ENCODE measurements at places on chromosomes 5 and 9.

GRCh38 chr5:59767681-59768151, 125.8 kb downstream of the PDE4D start:
- H3K27ac ChIP-seq, result no peak overlapping the region
- H3K4me1 ChIP-seq, result peaks cover 7% of the 10 kb centered on the region
- DNase-seq, result no peak
- peaks cover 56% of the 10 kb centered on the region for H3K27me3 ChIP-seq

- no peak for DNase-seq
- no peak overlapping the region for H3K4me3 ChIP-seq
- H3K36me3 ChIP-seq, result peaks cover 56% of the 10 kb centered on the region
- no peaks in the 10 kb centered on the region for H3K27me3 ChIP-seq
- H3K4me1 ChIP-seq, result no peaks in the 10 kb centered on the region
- no peak overlapping the region for H3K27ac ChIP-seq
These were observed 19.0 kb upstream of the C1QTNF3 start for GRCh38 chr5:34061993-34062392.

DNA sequence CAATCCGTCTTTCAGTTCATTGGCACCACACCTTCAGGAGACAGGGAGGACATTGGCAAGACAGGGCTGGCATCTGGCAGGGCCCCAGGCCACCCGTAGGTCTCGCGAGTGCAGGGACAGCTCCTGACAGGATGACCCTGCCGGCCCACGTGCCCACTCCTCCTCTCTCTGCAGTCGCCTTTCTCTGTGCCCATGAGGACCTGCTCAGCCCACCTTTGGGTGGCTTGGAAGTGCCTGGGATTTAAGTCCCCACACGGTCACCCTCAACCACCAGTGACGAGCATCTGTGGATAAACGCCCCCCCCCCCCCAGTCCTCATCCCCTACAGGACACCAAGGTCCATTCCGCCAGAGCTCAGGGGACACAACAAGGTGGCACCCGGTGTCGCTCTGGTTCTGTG, 4.1 kb downstream of the MRPL36 start:
- H3K4me3 ChIP-seq, result no peak overlapping the region
- DNase-seq, result no peak
- no peaks in the 10 kb centered on the region for H3K36me3 ChIP-seq
- H3K4me1 ChIP-seq, result peaks cover 81% of the 10 kb centered on the region

DNA sequence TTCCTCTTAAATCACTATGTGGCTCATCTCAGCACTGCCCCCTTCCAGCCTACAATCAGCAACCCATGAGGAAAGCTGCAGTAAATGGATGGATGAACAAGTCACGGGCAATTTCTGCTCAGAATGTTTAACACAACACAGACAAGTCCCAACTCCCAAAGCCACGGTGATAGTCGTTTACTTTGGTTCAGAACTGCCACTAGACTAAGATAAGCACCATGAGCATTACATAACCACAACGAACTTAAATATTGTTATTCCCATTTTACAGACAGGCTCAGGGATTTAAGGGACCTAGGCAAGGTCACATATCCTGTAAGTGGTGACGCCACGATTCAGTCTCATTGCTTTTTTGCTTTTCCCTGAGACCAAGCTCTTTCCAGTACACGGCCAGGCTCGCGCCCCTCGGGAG, 2.0 kb upstream of the SMIM27 start:
- H3K4me1 ChIP-seq, result peaks cover 64% of the 10 kb centered on the region
- H3K4me3 ChIP-seq, result peak overlapping the region; percentile 98
- H3K36me3 ChIP-seq, result peaks cover 5% of the 10 kb centered on the region
- H3K27me3 ChIP-seq, result no peaks in the 10 kb centered on the region
- H3K27ac ChIP-seq, result peak overlapping the region; percentile 99

- H3K27ac ChIP-seq, result no peak overlapping the region
- peaks cover 8% of the 10 kb centered on the region for H3K36me3 ChIP-seq
- peaks cover 19% of the 10 kb centered on the region for H3K4me1 ChIP-seq
- no peaks in the 10 kb centered on the region for H3K27me3 ChIP-seq
These were observed 152.1 kb downstream of the GNAQ start for GRCh38 chr9:77879437-77879943.

DNA sequence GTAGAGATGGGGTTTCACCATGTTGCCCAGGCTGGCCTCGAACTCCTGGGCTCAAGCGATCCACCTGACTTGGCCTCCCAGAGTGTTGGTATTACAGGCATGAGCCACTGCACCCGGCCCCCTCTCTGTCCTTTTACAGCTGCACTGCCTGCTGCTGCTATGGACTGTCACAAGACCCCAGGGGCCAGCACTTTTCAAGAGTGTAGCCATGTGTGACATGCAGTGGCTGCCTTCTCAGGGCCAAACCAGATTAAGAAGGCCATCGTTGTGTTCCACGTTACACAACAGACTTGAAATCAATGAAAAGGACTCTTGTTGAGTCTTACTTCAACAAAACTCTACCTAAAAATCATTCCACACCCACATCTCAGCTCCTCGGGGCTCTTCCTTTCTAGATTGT, 78.9 kb upstream of the ICE1 start:
- H3K27ac ChIP-seq, result no peak overlapping the region
- DNase-seq, result no peak
- H3K4me3 ChIP-seq, result no peak overlapping the region
- peaks cover 1% of the 10 kb centered on the region for H3K27me3 ChIP-seq
- peaks cover 6% of the 10 kb centered on the region for H3K4me1 ChIP-seq

- H3K27ac ChIP-seq, result peak overlapping the region; percentile 98
- DNase-seq, result no peak
- H3K36me3 ChIP-seq, result peaks cover 32% of the 10 kb centered on the region
- H3K4me3 ChIP-seq, result peak overlapping the region; percentile 96
These were observed 734 bp downstream of the SKP1 start for GRCh38 chr5:134175921-134176510.

GRCh38 chr5:59873113-59873512, 20.4 kb downstream of the PDE4D start:
- DNase-seq, result no peak
- H3K27ac ChIP-seq, result no peak overlapping the region
- H3K36me3 ChIP-seq, result no peaks in the 10 kb centered on the region
- H3K27me3 ChIP-seq, result peaks cover 7% of the 10 kb centered on the region

DNA sequence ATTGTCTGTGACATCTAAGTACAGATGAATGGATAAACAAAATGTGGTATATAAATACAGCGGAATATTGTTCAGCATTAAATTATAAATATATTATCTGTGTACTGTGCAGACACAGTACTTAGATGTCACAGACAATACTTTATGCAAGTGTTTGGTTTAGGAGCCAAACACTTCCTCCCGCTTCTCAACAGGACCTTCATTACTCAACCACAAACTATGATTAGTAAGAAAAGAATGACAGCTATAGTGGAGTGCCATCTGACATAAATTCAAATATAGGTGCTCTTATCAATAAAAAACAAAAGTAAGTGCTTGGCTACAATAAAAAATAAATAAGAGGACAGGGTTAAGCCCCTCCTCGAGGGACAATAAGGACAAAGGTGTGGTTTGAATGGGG, 38.9 kb upstream of the STX17 start:
- no peaks in the 10 kb centered on the region for H3K36me3 ChIP-seq
- DNase-seq, result no peak
- no peaks in the 10 kb centered on the region for H3K27me3 ChIP-seq
- no peak overlapping the region for H3K27ac ChIP-seq
- H3K4me3 ChIP-seq, result no peak overlapping the region

- H3K36me3 ChIP-seq, result no peaks in the 10 kb centered on the region
- H3K27me3 ChIP-seq, result no peaks in the 10 kb centered on the region
- no peak overlapping the region for H3K4me3 ChIP-seq
- H3K4me1 ChIP-seq, result no peaks in the 10 kb centered on the region
- DNase-seq, result no peak
These were observed 243.6 kb upstream of the HAPLN1 start for GRCh38 chr5:83964271-83964670.

DNA sequence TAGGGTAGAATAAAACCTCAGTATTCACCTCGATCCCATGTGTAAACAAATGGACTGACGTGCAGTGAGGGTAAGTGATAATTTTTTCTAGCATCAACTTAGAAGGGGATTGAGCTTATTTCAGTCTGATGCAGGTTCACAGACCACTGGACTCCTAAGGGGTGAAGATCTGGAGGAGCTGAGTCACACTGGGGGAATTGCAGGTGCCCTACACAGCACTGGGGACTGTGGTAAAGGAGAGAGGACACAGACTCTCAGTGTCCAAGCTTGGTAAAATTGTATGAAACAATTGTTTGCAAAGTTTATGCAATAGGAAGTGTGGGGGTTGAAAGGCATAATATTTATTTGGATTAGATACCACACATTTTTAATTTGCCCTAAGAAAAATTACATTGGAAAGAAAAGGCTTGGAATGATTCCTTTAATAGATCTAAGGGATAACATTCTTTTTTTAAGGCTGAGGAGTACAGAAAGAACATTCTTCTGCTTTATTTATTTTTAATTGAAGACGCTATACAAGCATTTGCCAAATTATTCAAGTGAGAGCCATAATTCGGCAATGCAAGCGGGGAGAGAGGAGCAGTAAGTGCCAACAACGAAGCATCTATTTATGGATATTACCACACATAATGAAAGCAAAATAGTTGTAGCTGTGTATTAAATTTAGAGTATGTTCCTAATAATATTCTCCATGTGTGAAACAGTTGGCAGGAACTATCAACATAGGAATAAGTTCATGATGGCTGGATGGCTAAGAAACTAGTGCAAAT, 766.9 kb upstream of the ADAMTS16 start:
- no peaks in the 10 kb centered on the region for H3K4me1 ChIP-seq
- no peaks in the 10 kb centered on the region for H3K36me3 ChIP-seq
- H3K27me3 ChIP-seq, result no peaks in the 10 kb centered on the region
- DNase-seq, result no peak
- H3K4me3 ChIP-seq, result no peak overlapping the region

DNA sequence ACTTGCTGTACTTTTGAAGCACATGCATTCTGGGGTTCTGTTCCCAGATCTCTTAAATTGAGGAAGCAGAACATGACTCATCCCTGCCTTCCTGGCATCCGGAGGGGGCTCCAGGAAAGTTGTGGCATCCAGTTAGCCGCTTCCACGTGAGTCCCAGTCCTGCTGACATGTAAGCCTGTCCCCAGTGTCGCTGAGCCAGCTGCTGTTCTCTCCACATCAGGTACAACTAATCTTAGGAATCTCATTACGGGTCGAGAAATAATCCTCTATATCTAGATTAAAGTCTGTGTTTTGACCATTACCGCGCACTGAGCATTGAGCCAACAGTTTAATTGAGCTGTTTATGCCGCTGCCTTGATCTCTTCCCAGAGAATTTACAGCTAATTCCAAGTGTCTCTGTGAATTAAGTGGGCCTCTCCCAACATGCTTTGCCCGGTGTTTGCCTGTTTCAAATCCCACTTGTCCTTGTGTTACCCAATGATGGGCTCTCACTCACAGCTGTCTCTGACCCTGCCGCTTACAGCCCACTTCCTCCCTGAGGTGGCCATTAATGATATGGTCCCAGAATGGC, 10.5 kb upstream of the SHB start:
- H3K4me3 ChIP-seq, result no peak overlapping the region
- H3K27ac ChIP-seq, result no peak overlapping the region
- no peaks in the 10 kb centered on the region for H3K36me3 ChIP-seq
- H3K4me1 ChIP-seq, result peaks cover 5% of the 10 kb centered on the region
- peaks cover 22% of the 10 kb centered on the region for H3K27me3 ChIP-seq
- no peak for DNase-seq

- H3K27ac ChIP-seq, result no peak overlapping the region
- H3K4me3 ChIP-seq, result no peak overlapping the region
- H3K36me3 ChIP-seq, result no peaks in the 10 kb centered on the region
- H3K27me3 ChIP-seq, result peaks cover 2% of the 10 kb centered on the region
- no peak for DNase-seq
- H3K4me1 ChIP-seq, result no peaks in the 10 kb centered on the region
These were observed 170.3 kb downstream of the TMC1 start for GRCh38 chr9:72691671-72692070.

GRCh38 chr5:141420855-141421488, at the start of gene PCDHGA11:
TSS of gene PCDHGA11 (plus strand) at chr5:141421051. CDS start at chr5:141421228, 177 bp downstream.
- no peak for DNase-seq
- H3K4me3 ChIP-seq, result peak within 1 kb of the TSS; percentile 72
- H3K27ac ChIP-seq, result peak within 1 kb of the TSS; percentile 93
- H3K4me1 ChIP-seq, result peaks cover 2% of the 10 kb centered on the region

- no peak overlapping the region for H3K27ac ChIP-seq
- H3K4me1 ChIP-seq, result no peaks in the 10 kb centered on the region
- H3K27me3 ChIP-seq, result no peaks in the 10 kb centered on the region
- H3K4me3 ChIP-seq, result no peak overlapping the region
- no peaks in the 10 kb centered on the region for H3K36me3 ChIP-seq
- DNase-seq, result no peak
These were observed 431.3 kb upstream of the ITGA1 start for GRCh38 chr5:52356311-52356918.

GRCh38 chr5:147055850-147056566, 177.5 kb upstream of the PPP2R2B start:
- no peaks in the 10 kb centered on the region for H3K4me1 ChIP-seq
- DNase-seq, result no peak
- no peak overlapping the region for H3K27ac ChIP-seq
- peaks cover 7% of the 10 kb centered on the region for H3K27me3 ChIP-seq
- no peaks in the 10 kb centered on the region for H3K36me3 ChIP-seq

All from naive thymus-derived CD8-positive, alpha-beta T cell (primary cell).